Right kidney (tissue), 9 donors: ENCODE measurements at places on chromosomes 13 and 19.
A peak's percentile ranks its signal among the peaks of the same experiment; 100 is the strongest.

DNA sequence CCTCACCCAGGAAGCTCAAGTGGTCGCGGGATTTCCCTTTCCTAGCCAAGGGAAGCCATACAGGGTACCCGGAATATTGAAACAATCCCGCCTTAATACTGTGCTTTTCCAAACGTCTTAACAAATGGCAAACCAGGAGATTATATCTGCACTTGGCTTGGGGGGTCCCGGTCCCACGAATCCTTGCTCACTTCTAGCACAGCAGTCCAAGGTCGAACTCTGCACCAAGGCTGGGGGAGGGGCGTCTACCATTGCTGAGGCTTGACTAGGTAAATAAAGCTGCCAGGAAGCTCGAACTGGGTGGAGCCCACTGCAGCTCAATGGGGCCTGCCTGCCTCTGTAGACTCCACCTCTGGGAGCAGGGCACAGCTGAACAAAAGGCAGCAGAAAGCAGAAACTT, 1644.8 kb downstream of the PCDH9 start:
- no peak for DNase-seq

DNA sequence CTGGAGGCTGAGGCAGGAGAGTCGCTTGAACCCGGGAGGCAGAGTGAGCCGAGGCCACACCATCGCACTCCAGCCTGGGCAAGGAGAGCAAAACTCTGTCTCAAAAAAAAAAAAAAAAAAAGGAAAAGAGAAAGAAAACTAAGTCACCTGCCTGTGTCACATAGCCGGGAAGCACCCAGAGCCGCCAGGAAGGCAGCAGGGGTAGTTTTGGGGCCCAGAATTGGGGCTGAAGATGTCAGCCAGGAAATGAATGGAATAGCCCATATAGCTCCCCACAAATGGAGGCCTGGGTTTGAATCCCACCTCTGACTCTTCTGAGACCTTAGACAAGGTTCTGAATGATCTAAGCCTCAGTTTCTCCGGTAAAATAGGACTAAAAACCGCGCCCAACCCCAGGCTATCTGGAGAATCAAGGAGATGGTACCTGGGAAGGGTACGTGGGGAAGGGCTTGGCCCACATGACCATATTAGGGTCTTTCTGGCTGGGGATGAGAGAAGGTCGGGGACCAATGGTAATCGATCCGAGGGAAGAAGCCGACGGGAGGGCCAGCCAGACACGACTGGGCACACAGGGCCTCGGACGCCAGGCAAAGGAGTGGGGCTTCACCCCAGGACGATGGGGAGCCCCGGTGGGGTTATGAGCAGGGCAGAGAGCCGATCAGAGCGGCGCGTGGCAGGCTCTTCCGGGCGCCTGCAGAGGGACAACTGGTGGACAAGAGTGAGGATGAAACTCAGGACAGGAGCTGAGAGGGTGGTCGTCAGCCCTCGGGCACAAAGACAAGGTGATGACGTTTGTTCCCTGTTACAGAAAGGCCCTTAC, 14.4 kb downstream of the CCDC124 start:
- DNase-seq = peak; percentile 75

GRCh38 chr19:42965176-42965575, 28.2 kb upstream of the PSG7 start:
- DNase-seq = no peak

- peak; percentile 61 for DNase-seq
These were observed at the start of gene PGPEP1 for GRCh38 chr19:18340190-18340989. Gene PGPEP1 (plus strand): TSS chr19:18340598. CDS start chr19:18340682, 84 bp downstream.

DNA sequence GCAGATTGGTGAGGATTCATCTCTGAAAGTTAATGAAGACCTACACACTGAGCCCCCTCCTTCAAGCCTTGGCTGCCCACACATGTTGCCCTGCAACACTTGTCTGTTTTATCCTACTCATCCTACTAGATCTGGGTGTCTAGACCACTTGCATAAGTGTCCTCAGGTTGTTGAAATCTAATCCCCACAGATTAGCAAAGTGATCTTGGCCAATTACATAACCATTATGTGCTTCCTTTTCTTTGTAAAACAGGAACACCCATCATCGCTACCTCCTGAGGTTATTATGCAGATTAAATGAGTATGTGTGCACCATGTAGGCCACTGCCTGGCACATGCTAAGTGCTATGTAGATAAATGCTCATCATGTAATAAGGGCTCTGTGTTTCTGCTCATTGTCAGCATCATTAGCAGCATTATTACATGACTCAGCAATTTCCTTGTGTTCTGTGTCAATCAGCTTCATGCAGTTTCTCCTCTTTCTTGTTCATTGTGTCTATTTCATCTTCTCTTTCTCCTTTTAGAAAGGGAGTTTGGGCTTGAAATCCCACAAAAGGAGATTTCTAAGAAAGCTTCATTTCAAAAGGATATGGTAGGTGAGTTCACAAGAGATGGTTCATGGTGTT, 15.1 kb downstream of the ZNF175 start:
- no peak for DNase-seq

- no peak for DNase-seq
These were observed 4.3 kb downstream of the HPN start for GRCh38 chr19:35045667-35046300.

- DNase-seq = no peak
These were observed 8.7 kb upstream of the GGACT start for GRCh38 chr13:100597253-100597652.

- no peak for DNase-seq
These were observed 148.7 kb downstream of the FOXO1 start for GRCh38 chr13:40517486-40518480.

DNA sequence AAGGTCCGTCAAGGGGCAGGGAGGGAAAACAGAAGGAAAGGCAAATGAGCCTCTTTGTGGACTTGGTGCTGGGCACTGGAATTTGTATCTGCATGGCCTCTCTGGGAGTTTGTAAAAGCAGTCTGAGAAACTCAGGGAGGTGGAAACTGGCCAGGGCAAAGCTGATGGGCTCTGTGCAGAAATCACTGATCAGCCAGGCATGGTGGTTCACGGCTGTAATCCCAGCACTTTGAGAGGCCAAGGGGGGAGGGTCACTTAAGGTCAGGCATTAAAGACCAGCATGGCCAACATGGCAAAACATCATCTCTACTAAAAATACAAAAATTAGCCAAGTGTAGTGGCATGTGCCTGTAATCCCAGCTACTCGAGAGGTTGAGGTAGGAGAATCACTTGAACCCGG, 369.9 kb upstream of the ZNF507 start:
- DNase-seq = no peak

DNA sequence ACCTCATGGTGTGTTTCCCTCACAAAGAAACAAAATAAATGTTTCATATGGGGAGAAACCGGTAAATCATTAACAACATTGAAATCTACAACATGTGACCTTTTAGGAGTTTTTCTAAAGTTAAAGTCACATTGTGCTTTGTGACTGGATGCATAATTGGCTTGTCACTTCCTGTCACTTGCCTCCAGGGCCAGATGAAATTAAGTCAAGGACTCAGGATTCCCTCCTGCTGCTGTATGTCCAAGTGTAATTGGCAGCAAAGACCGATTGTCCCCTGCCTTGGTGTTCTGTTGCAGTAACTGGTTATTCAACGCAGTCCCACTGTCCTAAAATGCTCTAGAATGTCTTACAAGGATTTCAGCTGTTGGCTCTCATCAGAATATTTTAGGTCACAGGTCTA, 448.2 kb downstream of the LIG4 start:
- peak; percentile 2 for DNase-seq

DNA sequence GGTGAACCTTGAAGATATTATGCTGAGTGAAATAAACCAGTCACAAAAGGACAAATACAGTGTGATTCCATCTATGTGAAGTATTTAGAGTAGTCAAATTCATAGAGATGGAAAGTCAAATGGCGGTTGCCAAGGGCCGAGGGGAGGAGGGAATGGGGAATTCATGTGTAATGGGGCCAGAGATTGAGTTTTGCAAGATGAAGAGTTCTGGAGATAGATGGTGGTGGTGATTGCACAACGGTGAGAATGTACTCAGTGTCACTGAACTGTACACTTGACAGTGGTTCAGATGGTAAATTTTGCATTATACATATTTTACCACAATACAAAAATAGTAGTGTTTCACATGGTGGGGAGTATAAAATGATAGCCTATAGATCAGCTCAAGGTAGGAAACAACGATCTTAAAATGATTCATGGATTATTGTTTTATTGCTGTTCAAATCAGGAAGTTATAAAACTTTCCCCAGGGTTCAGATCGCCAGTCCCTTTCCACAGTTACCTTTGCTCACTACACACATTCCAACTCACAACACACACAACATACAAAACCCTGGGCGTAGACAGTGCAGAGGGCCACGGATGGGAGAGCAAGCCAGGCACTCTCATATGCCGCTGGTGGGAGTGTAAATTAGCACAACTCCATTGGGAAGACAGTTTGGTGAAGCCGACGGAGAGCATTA, 219.9 kb downstream of the ZIC5 start:
- no peak for DNase-seq

- DNase-seq = no peak
These were observed 29.2 kb downstream of the ONECUT3 start for GRCh38 chr19:1782521-1782920.

DNA sequence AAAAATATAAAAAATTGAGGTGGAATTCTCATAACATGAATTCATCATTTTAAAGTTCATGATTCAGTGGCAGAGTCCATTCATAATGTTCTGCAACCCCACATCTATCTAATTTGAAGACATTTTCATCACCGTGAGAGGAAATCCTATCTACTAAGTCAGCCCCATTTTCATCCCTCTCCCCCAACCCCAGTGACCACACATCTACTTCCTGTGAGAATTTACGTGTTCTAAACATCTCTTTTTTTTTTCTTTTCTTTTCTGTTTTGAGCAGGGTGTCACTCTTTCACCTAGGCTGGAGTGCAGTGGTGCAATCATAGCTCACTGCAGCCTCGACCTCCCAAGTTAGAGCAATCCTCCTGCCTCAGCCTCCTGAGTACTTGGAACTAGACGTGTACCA, 17.5 kb downstream of the ATCAY start:
- no peak for DNase-seq

GRCh38 chr19:58364146-58364545, 1.6 kb upstream of the ZNF497 start:
- DNase-seq = no peak

GRCh38 chr13:39376076-39376475, 226.9 kb downstream of the LHFPL6 start:
- no peak for DNase-seq
